ENCODE measurements at places on chromosomes 5 and 9.
A peak's percentile ranks its signal among the peaks of the same experiment; 100 is the strongest.

DNA sequence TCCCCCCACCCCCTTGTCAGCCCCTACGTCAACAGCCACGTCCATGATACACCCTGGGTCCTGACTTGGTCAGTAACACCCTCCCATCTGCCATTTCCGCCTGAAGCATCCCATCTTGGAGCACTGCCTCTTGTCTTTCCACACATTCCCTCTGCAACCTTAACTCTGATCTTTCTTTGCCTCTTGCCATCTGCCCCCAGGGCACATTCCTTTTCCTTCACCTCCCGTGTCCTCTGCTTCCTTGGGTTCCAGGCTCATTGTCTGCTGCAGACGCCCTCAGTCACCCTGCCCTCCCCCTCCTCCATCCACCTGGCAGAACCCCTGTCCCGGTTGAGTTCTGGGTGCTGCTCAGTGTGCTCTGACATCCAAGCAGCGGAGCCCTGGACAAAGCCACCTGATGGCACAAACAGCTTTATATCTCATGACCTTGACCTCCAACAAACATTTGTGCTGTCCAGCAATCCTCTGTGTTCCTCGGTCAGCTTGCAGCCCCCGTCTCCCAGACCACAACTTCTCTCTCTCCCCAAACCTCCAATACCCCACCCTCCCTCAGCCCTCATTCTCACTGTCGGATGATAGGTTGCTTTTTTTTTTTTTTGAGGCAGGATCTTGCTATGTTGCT, 97.7 kb upstream of the IER5L start:
- DNase-seq = no peak

- DNase-seq = no peak
Measured at GRCh38 chr9:504921-505740, 290.5 kb downstream of the DOCK8 start.

- no peak for DNase-seq
Measured at GRCh38 chr9:4495537-4495936, 5.3 kb downstream of the SLC1A1 start.

DNA sequence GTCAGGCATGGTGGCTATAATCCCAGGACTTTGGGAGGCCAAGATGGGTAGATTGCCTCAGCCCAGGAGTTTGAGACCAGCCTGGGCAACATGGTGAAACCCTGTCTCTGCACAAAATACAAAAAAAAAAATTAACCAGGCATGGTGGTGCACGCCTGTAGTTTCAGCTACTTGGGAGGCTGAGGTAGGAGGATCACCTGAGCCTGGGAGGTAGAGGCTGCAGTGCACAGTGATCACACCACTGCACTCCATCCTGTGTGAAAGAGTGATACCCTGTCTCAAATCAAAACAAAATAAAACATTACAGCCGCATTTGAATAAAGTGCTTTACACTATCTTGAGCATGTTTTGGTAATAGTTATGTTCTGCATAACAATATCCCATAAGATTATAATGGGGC, 74.0 kb downstream of the IQGAP2 start:
- no peak for DNase-seq

DNA sequence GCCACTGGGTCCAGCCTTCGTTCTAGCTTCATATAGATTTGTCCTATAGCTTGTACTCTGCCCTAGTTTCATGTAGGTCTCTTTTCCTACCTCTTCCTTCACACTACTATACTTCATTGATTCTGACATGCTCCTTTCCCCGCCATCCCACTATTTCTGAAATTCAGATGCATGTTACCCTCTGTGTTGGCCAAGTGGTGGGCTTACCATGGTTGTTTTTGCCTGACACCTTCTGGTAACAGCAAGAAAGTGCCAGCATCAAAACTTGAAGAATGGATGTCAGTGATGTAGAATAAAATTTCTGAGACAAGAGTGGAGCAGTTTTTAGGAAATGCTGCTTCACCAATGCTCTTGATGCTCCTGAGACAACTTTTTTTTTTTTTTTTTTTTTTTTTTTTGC, 19.5 kb upstream of the SERINC5 start:
- peak; percentile 59 for DNase-seq
